Glomerular endothelial cell (primary cell): ENCODE measurements at places on chromosomes 7 and 10. TPM values are rescaled to one million over a fixed set of nuclear protein-coding genes. Genes with fewer than 3 reads are reported as not detected.

GRCh38 chr7:148383651-148384050 is 206.9 kb upstream of the C7orf33 start:
- no peak for DNase-seq

DNA sequence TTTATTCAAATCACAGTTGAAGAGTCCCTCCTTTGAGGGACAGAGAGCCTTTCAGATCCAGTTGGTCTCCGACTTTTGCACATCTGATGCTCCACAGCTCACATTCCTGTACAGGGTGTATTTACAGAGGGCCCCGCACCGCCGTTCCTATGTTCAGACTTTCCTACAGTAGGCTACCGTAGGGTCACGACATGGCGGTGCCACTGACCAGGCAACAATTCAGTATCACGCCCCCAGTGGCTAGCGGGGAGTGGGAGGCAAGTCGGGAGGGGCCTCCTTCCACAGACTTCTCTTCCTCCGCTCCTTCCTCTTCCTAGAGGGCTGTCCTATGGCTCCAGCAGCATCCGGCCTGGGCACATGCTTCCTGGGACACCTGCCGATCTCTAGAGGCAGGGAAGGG is 40.6 kb upstream of the ENO4 start:
- no peak for DNase-seq

- no peak for DNase-seq
These were observed 35.7 kb downstream of the ITIH2 start for GRCh38 chr10:7738536-7739407.

- no peak for DNase-seq
These were observed 26.9 kb upstream of the TRIM56 start for GRCh38 chr7:101058355-101058754.

GRCh38 chr10:122190176-122190943 is 80.7 kb upstream of the BTBD16 start:
- no peak for DNase-seq

DNA sequence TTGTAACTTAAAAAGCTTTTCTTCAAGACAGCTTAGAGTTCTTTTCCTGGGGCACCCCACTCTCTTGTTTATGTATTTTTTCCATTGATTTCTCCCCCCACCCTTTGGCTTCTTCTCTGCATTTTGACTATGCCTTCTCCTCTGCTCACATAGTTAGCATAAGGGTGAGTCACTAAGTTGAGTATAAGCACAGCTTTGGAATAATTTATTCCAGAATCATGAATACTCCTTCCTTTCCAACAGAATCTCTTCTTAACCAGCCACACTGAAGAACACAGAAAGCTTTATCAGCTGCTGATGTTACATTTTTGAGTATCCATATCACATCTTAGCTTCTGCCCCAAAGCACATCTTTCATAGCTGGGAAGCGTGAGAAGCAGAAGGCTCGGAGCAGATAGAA is 449.5 kb upstream of the MKI67 start:
- no peak for DNase-seq

- DNase-seq, result no peak
These were observed 151.4 kb upstream of the PPP1R3A start for GRCh38 chr7:114070246-114070645.

- no peak for DNase-seq
These were observed 732.1 kb upstream of the C7orf33 start for GRCh38 chr7:147858421-147858820.

The OR2A7 gene
- total RNA-seq, result 1.5 TPM in 1 of 2 replicates, not detected in the other

The ODAD2 gene
- 0.24 and 0.70 TPM in 2 replicates for total RNA-seq

The PYROXD2 gene
- 2.8 and 5.7 TPM in 2 replicates for total RNA-seq

GRCh38 chr10:120172356-120172755 is 279.8 kb downstream of the SEC23IP start:
- DNase-seq, result no peak

DNA sequence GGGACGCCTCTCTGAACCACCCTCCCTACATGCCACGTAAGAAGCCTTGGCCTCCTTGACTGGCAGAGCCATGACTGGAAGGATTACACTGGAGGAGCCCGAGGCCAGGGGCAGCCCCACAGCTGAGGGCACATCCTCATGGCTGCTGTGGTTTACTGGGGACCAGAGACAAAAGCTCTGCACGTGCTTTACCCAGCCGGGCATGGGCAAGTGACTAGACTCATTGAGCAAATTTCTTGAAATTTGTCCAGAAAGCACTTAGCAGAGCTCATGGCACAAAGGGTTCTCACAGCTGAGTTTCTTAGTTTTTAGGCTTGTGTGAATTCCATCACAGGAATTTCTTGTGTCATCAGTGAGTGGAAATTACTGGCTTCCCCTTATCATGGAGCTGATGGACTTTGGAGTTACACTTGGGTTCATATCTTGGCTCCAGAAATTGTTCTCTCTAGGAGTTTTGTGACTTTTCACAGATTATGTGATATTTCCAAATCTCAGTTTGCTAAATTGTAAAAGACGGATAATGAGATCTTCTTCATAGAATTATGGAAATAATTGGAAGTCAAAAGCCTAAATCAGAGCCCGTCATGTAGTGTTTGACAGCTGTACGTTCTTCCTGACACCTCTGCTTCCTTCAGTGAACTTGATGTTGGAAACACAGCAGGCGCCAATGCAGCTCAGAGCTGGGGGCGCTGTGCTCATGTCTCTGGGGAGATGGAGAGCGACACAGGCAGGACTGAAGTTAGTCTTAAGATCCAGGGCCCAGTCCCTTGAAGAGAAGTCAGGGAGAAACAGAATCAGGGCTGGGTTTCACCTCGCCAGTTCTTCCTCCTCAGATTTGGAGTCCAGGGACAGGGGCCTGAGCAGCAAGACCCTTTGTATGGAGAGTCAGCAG is 47.7 kb upstream of the MGAM2 start:
- DNase-seq, result no peak

DNA sequence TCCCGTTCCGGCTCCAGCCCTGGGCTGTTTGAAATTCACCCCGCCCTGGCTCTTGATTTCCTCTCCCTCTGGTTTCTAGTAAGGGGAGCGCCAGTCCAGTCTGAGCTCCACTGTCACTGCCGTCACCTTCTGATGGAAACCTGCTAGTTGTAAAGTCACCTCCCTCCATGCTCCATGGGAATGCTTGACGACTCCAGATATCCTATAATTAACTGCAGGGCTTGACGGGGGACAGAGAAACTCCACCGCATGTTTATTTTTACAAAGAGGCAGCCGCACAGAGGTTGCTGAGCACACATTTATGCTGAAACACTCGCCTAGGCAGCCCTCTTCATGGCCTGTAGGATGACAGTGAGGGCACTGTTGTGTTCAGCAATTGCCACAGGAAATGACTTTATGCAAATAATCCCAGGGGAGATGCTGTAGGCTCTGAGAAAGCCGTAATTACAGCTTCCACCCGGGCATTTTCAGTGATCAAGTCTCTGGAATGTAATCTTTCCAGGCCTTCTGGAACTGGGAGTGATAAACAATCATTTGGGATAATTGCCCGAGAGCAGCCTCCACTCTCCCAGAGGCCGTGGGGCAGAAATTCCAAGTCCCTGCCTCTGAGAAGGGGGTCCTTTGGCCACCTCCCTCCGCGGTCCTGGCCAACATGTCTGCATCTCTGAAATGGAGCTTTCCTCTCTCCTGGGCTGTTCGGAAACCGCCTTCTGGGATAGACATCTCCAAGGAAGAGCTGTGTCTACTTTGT is 300.5 kb downstream of the KLF6 start:
- DNase-seq, result no peak

GRCh38 chr7:96330193-96330592 is 8.3 kb upstream of the SLC25A13 start:
- no peak for DNase-seq

GRCh38 chr7:100867776-100868485 is 744 bp downstream of the TRIP6 start:
- no peak for DNase-seq

- no peak for DNase-seq
These were observed at the start of gene TFPI2 for GRCh38 chr7:93890464-93891068. TSS of gene TFPI2 (minus strand) at chr7:93890753. CDS start at chr7:93890678, 75 bp downstream.
